ENCODE measurements at places on chromosomes 2 and 18. TPM values are rescaled to one million over a fixed set of nuclear protein-coding genes. Genes with fewer than 3 reads are reported as not detected.

The ICOS gene
- 36.1 TPM for total RNA-seq

The RAX gene
- total RNA-seq: not detected

The INHBB gene
- total RNA-seq: not detected

The TMEM87B gene
- total RNA-seq: 23.8 TPM

The PKDCC gene
- not detected for total RNA-seq

The TLX2 gene
- total RNA-seq: not detected

The GRHL1 gene
- 0.47 TPM for total RNA-seq

The LBX2 gene
- total RNA-seq: not detected

The CD8A gene
- total RNA-seq: 273 TPM

The POTEJ gene
- total RNA-seq: not detected

The SERPINB2 gene
- 1.5 TPM for total RNA-seq

The C2orf92 gene
- total RNA-seq: 18.2 TPM

The CKAP2L gene
- not detected for total RNA-seq

The SERPINB3 gene
- total RNA-seq: not detected

The TEX44 gene
- total RNA-seq: not detected

The ELOA2 gene
- not detected for total RNA-seq

The GALNT14 gene
- total RNA-seq: not detected

The CENPA gene
- total RNA-seq: not detected

The TTC32 gene
- 65.7 TPM for total RNA-seq

The SERPINB7 gene
- not detected for total RNA-seq

The PMAIP1 gene
- 20.1 TPM for total RNA-seq

The CCNYL1 gene
- total RNA-seq: 11.7 TPM

The NIFK gene
- 80.3 TPM for total RNA-seq

The MYOM1 gene
- total RNA-seq: 5.6 TPM

The SLC4A3 gene
- total RNA-seq: 0.36 TPM

The SKA1 gene
- total RNA-seq: 0.55 TPM

The REG3G gene
- not detected for total RNA-seq

The AGXT gene
- total RNA-seq: not detected

The EGR4 gene
- not detected for total RNA-seq

The ARHGEF33 gene
- 1.0 TPM for total RNA-seq

The TCF23 gene
- not detected for total RNA-seq

The PROKR1 gene
- not detected for total RNA-seq
